ENCODE measurements at places on chromosomes 4 and X.
A peak's percentile ranks its signal among the peaks of the same experiment; 100 is the strongest.

DNA sequence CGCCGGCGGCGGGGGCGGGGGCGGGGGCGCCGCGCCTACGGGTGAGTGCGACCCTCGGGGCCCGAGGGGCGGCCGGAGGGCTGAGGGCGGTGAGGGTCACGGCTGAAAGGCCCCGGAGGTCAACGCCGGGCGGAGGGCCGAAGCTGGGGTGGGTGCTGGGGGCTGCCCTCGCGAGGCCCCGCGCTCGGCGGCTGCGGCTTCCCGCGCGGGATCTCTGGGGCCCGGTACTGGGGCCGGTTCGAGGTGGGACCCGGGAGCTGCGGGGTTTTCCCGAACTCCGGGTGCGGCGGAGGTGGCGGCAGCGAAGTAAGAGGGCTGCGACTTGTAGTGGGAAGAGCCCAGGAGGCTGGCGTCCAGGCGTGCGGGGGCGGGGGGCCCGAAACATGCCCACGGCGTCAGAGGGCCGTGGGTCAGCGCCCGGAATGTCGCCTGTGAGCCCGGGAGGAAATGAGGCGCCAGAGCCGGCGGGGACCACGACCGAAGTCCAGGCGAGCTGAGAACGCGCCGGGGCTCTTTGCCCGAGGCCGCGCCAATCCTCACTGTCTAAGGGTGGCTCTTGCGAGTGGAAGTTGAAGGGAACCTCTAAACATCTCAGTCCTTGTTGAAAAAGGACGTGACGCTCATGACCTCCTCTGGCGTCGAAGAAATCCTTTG is 407 bp downstream of the IL13RA1 start:
- no peak for DNase-seq

GRCh38 chr4:40340030-40340429 is 4.9 kb downstream of the CHRNA9 start:
- no peak for DNase-seq

DNA sequence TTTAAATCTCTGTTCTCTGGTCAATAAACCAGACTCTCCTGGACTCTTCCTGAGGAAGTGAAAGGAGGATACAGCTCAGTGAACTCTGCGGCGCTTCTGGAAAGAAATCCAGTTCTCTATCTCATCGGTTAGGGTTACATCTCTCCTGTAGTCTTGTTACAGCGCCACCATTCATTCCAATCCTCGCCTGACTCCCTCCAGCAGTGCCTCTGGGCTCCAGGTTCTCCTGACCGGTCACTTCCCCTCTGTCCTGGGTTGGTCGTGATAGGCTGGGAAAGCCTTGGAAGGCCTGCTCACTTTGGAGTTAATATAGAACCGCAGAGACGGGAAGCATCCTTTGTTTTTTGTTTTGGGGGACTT is 97.0 kb upstream of the STOX2 start:
- DNase-seq = no peak

DNA sequence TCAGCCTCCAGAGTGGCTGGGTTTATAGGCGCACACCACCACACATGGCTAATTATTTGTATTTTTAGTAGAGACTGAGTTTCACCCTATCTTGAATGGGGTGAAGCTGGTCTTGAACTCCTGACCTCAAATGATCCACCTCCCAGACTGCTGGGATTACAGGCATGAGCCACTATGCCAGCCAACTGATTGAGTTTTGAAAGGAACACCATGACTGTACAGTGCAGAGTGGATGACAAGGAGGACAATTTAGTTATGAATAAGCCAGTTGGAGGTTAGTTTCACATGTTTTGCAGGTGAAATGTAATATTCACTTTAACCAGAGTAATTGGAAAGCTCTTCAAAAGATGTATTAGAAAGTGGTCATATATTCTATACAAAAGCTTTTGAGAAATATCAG is 60.8 kb downstream of the PCDH18 start:
- DNase-seq = no peak

- DNase-seq = peak; percentile 85
Observed at GRCh38 chr4:83356899-83357661, 22.4 kb upstream of the HPSE start.

- no peak for DNase-seq
Observed at GRCh38 chr4:6876440-6876839, 33.2 kb upstream of the TBC1D14 start.

- DNase-seq = peak; percentile 6
Observed at GRCh38 chrX:14398725-14399124, 130.6 kb upstream of the GLRA2 start.

DNA sequence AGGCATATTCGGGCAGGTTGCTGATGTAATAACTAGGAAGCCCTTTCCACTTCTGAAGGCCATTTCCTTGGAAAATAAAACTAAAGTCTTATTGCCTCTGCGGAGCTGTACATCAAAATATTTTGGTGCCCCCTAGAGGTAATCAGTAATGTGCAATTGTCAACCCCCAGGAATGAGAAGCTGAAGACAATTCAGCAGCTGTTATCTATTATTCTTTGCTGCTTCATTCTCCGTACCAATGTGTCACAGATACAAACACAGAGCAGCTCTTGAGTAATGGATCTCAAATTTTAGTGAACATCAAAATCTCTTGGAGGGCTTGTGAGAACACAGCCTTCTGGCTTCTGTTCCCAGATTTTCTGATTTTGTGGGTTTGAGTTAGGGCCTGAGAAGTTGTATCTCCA is 3.5 kb upstream of the SLIT2 start:
- DNase-seq = no peak

DNA sequence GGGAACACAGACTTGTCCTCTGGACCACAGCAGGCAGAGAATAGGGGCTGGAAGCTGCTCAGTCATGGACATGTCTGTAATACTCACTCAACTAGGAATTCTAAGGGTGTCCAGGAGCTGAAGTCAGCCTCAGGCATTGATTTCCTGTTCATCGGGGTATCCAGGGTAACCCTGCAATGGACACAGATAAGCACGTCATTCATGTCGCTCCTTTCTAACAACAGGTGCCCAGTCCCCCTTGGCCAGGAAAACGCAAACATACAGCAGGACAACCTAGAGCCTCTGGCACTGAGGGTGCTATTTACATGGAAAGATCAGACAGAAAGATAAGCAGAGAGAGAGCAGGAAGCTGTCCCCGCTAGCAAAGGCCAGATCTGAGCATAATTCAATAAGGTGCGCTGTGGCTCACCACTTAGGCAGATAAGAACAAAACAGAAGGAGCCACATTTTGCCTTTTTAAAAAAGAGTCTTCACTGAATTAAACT is 21.3 kb downstream of the QDPR start:
- DNase-seq = no peak

DNA sequence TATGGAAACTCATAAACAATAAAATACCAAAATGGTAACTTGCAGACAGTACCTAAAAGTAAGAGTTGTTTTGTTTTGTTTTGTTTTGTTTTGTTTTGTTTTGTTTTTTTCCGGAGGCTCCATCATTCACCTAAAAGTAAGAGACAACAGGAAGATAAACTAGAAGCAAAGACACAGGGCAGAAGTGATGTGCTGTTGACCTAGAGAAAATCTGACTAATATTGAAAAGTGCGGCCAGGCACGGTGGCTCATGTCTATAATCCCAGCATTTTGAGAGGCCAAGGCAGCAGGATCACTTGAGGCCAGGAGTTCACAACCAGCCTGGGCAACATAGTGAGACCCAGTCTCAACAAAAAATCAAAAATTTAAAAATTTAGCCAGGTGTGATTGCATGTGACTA is 5.6 kb upstream of the CENPC start:
- no peak for DNase-seq

- no peak for DNase-seq
Observed at GRCh38 chr4:16123356-16124084, 39.7 kb upstream of the PROM1 start.

DNA sequence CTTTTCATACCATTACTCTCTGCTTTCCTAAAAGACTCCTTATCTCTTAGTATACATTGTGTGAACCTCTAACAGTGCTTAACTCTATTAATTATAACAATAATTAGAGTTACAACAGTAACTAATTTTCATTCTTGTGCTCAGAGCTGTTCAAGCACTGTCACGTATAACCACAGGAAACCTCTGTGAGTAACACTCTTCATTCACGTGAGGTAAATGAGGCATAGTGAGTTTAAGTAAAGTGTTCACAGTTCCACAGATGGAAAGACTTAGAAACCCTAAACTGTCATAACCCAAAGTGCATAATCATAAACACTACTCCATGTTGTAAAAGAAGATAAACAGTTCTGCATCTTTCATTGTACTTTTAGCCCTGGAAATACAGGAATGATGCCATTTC is 222.4 kb downstream of the CCSER1 start:
- DNase-seq = no peak

DNA sequence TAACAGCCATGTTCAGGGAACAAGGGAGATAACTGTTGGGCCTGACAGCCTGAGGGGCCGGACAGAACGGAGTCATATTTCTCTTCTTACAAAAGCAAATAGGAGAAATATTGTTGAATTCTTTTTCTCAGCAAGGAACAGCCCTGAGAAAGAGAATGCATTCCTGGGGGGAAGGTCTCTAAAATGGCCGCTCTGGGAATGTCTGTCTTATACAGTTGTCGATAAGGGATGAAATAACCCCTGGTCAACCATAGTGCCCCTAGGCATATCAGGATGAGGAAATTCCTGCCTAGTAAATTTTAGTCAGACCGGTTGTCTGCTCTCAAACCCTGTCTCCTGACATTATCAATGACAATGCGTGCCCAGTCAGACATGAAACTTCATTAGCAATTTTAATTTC is 1925.5 kb downstream of the PCDH7 start:
- no peak for DNase-seq

DNA sequence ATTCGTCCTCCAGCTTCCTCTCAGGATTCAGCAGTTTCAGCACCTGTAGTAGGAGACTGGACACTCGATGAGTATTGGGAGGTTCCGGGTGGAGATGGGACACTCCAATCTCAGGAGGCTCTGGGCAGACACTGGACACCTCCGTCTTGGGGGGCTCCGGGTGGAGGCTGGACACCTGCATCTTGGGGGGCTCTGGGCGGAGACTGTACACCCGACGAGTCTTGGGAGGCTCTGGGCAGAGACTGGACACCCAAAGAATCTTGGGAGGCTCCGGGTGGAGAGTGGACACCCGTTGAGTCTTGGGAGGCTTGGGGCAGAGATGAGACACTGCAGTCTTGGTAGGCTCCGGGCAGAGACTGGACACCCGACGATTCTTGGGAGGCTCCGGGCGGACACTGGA is 28.7 kb upstream of the LANCL3 start:
- no peak for DNase-seq

DNA sequence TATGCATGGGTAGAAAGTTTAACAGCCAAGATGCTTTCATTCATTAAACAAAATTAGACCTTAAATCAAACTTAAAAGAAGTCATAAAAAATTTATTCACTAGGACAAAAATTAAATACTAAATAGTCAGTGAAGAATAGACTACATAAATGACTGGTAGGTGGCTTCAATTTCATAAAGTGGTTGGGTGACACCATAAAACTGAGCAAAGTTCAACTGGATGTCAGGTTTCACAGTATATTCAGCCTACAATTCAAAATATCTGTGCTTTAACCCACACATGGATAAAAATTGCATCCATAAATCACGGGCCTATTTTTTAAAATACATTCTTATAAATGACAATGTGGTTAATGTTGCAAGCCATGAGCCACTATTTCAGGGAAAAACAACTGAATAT is 582.3 kb downstream of the IL15 start:
- no peak for DNase-seq

DNA sequence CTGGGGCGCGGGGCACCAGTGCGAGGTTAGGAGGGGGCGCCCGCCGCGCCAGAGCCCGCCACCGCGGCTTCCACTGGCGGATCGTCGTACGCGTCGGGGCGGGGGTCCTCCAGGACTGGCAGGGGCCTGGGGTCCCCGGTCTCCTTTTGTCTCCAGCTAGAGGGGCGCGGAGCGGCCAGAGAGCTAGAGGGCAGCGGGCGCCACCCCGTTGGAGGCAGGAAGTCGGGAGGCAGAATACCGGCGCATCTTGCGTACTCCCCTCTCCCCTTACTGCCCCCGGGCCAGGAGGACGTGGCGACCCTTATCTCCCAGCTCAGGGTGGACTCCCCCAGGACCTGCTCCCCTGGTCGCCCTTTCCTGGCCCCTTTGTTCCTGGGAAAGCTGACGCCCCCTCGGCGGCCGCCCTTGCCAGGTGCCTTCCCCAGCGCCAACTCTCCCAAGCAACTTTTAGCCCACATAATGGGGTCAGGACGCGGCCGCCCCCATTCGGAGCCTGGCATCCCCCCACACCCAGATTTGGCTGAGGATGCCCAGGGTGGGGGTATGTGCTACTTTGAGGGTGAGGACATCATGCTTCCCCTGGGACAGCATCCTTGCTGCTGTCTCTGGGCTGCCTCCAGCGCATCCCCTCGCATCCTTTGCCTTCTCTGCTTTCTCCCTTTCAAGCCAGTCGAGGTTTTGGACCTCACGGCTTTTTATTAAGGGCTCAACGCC is 933 bp downstream of the CNKSR2 start:
- DNase-seq = no peak

GRCh38 chrX:46333550-46333949 is 211.7 kb downstream of the ZNF674 start:
- no peak for DNase-seq

DNA sequence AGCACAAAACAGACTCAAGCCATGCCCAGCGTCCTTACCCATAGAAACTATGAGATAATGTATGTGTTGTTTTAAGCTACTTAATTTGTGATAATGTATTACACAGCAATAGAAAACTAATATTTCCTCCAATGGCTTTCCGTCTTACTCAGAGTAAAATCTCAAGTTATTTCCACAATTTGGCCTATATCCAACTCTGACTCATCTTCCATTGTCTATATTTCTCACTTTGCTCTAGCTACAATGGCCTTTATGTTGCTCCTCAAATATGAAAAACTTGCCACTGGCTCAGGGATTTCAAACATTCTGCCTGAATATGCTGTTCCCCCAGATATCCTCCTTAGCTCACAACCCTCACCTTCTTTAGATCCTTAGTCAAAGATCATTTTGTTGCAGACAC is 31.6 kb downstream of the IQCM start:
- DNase-seq = no peak

GRCh38 chr4:40378619-40379018 is 43.5 kb downstream of the CHRNA9 start:
- DNase-seq = no peak

DNA sequence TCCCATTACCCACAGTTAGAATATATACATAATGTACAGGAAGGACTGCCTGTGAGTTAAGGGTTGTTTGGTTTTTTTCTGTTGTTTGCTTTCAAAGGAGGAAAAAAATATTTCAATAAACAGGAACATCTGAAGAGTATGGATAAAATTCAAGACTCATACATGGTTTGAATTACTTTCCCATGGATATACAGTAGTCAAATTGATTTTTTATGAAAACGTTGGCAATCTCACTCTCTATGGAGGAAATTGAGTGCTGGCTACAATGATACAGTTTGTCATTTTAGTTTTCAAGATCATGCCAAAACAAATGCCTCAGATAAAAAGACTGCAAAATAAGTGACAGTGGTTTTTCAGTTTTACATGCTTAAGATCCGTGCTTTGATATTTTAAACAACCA is 116.6 kb downstream of the SH3RF1 start:
- DNase-seq = no peak

DNA sequence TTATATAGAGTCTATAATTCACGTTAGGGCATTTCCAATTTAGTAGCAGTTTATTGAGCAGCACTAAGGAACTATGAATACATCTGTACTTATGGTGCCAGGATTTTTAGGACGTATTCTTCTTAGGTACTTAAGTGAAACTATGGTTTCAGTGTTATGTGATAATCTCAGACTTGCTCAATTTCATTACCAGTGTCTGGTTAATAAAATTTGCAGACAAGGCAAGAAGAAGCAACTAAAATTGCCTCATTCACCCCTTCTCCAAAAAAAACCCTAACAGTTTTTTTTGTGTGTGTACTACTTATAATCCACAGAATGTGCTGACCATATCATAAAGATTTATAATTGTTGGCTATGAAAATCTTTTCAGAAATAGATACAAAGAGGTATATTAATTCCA is 6.0 kb upstream of the CXCL10 start:
- no peak for DNase-seq
